Activated CD4-positive, alpha-beta memory T cell treated with anti-CD3 and anti-CD28 coated beads, Interleukin-2, amount 10 ng/mL, durations not matched to agents 7 days and 5 days (primary cell): ENCODE measurements at places on chromosomes 2 and 18. TPM values are rescaled to one million over a fixed set of nuclear protein-coding genes. Genes with fewer than 3 reads are reported as not detected.

- DNase-seq: no peak
These were observed 67.7 kb upstream of the GLI2 start for GRCh38 chr2:120667981-120668380.

- DNase-seq: no peak
These were observed 109.1 kb downstream of the PLA2R1 start for GRCh38 chr2:159953136-159953823.

GRCh38 chr2:234680688-234681619 lies 184.1 kb upstream of the ARL4C start:
- DNase-seq: no peak

DNA sequence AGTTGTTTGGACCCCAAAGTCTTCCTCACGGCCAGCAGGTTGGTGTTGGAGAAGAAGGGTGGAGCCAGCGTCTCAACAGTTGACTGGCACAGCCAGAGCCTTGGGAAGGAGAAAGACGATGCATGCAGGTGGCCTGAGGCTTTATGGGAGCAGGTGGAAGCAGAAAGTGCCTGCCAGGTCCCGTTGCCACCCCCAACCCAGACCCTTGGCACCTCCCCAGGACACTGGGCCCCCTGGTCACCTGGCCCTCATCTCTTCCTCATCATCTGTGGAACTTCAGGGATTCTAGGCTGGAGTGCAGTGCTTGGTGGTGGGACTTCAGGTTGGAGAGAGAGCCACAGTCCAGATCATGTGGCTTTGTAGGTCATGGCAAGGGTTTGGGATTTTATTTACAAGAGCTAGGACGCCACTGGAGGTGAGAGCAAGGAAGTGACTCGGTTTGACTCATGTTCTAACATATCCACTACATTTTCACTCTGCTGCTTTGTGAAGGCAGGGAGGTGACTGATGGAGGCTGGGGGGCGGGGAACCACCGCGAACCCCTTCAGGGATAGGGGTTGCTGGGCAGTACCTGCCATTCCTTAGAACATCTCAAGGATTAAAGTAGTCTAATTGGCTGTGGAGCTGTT lies 62.5 kb upstream of the B3GNT7 start:
- DNase-seq: no peak

The CFAP65 gene
- not detected for total RNA-seq

GRCh38 chr2:98897746-98898145 lies 38.3 kb downstream of the CRACDL start:
- no peak for DNase-seq

- DNase-seq: no peak
These were observed 396.9 kb downstream of the DLGAP1 start for GRCh38 chr18:4058179-4058578.
